Activated effector memory CD4-positive, alpha-beta T cell treated with anti-CD3 and anti-CD28 coated beads, Interleukin-2, amount 50 U/mL, for 16 hours (primary cell): ENCODE measurements at places on chromosomes 12 and 14.

GRCh38 chr12:88202500-88202899 lies 60.4 kb downstream of the TMTC3 start:
- DNase-seq, result no peak

- DNase-seq, result no peak
Measured at GRCh38 chr12:26113181-26113654, 11.6 kb downstream of the BHLHE41 start.

DNA sequence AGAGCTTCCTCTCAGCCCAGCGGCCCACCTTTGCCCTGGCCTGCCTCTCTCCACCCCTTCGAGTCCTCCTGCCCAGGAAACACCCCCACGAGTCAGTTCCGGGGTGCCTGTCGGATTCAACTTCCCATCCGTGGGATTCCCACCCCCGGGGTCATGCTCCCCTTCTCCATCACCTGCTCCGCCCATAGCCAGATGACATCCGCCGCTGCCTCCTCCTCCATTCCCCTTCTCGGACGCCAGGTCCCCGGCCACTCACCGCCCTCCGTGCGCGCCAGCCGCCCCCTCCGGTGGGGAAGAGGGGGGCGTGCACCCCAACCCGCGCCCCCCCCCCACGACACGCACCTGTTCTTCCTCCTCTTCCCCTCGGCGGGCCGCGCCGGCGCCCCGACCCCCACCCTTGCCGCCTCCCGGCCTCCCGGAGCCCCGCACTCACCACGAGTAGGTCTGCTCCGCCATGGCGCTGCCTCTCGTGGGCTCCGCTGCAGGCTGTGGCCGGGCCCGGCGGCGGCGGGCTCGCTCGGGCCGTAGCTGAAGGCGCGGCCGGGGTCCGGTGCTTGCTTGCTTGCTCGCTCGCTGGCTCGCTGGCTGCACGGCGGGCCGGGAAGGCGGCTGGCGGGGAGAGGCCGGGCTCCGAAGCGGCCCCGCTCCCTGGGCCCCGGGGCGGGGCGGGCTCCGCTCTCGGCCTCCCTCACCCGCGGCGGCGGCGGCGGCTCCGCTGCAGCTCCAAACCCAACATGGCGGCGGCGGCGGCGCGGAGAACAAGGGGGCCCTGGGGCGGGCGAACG lies 554 bp downstream of the SPPL3 start:
- DNase-seq, result peak; percentile 90

DNA sequence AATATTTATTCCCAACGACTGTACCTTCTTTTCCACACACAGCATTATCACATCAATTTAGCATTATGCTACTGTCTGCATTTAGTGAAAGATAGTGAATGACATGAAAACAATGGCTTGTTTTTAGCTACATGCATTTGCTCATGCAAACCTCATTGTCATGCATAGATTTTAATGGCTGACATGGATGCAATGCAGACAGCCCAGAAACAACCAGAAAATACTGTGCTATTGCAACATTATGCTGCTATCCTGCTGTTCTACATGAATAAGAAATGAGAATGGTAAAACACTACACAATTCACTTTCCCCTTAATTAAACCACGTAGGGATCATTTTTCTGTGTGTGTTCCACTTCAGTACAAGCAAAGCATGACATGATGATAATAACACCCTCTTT lies 90.8 kb downstream of the LIN7A start:
- DNase-seq, result no peak

GRCh38 chr12:88703790-88704189 lies 123.5 kb upstream of the KITLG start:
- no peak for DNase-seq

GRCh38 chr12:3747543-3747942 lies 5.4 kb downstream of the CRACR2A start:
- peak; percentile 69 for DNase-seq

DNA sequence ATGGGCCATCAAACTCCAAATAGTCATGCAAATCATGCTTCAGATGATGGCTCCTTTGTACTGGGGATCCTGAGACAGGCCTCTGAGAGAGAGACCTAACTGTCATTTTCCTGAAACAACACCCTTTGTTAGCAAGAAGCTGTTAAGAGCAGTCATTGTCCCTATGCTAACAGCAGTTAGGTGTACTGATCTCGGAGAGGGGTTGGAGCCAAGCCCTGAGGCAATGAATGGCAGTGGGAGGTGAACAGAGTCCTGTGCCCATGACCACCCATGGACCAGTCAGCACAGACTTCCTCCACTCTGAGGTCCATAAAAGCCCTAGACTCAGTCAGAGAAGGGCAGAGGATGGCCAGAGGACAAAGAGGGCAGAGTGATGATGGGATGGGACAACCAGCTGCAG lies 747.6 kb upstream of the LRFN5 start:
- DNase-seq, result no peak

DNA sequence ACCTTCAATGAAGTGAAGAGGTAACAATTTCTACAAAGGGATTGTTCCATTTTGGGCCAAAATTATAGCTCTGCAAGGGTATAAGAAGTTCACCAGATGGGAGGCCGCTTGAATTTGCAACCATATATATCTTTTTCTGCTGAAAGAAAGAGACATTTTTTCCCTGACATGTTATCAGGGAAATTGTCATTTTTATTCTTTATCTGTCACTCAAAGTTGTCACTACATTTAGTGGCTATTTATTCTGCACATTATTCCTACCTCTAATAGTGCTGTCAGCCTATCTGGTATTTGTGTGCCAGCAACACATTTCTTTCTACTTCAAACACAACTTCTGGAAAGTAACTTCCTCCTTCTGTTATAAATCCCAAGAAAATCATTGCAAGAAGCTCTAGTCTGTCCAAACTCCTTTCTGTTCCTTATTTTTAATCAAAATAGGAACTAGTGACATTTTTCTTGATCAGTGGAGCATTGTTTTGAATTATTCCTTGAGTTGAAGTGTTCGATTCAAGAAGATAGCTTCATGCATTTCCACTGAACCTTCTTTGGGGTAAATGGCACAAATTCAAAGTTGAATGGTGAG lies 137.9 kb upstream of the ATP2B1 start:
- DNase-seq, result no peak

DNA sequence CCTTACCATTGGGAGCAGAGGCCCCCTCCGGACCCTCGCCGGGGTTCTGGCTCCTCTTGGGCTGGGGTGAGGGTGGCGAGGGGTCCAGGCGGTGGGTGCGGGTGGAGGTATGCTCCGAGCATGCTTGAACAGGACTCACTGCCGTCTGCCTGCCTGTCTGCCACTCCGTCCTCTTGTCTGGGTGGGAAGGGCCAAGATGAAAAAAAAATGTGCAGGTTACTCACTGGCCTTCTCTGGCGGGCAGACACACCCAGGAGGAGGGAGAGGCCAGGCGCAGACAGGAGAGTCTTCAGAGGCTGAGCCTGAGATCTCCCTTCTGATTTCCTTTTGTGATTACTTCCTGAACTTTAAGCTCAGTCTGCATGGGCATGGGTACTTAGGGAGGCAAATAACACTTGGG lies 76.1 kb downstream of the STON2 start:
- no peak for DNase-seq

- DNase-seq, result no peak
Measured at GRCh38 chr14:52349731-52350130, 35.6 kb downstream of the PTGER2 start.

- DNase-seq, result no peak
Measured at GRCh38 chr14:61218157-61218556, 63.0 kb downstream of the TMEM30B start.

GRCh38 chr14:63078569-63078968 lies 33.3 kb upstream of the KCNH5 start:
- no peak for DNase-seq

- DNase-seq, result no peak
Measured at GRCh38 chr12:70508178-70508577, 129.1 kb downstream of the PTPRB start.

- DNase-seq, result no peak
Measured at GRCh38 chr12:108179305-108179704, 50.2 kb downstream of the WSCD2 start.

DNA sequence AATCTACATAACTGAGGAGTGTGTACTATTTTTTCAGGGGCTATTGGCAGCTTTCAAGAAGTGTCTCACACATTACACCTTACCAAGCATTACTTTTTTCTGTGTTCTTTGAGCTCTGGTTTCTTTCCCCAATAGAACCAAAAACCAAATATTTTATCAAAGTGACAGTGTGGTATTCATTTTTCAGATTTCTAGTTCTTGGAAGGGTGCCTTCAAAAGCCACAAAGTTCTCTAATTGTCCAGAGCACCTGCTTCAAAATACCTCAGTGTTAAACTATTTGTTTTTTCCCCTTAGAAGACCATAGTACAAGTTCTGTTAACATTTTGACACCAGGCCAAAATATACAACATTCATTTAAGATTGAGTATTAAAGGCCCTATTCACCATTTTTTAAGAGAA lies 515.7 kb downstream of the ETNK1 start:
- no peak for DNase-seq

DNA sequence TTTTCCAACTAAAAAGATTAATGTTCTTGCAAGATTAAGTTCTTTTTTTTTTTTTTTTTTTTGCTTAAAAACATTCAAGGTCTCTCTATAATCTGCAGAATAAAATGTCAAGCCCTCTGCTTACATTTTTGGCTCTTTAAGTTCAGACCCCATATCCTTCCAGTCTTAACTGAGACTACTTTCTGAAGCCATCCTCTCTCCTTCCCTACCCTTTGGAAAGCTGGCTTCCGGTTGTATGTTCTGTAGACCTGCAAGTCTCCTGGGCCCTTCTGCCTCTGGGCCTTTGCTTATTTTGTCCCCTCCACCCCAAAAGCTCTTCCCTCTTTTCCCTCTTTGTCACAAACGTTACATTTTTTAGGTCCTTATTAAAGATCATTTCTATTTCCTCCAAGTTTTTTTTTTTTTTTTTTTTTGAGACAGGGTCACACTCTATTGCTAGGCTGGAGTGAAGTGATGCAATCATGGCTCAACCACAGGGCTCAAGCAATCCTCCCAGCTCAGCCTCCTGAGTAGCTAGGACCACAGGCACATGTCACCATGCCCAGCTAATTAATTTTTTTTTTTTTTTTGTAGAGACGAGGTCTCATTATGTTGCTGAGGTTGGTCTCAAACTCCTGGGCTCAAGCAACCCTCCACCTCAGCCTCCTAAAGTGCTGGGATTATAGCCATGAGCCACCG lies 46.5 kb downstream of the PTPRB start:
- no peak for DNase-seq
